ENCODE measurements at places on chromosomes 4 and X.

GRCh38 chr4:132797856-132798255, 351.2 kb upstream of the PCDH10 start:
- no peak for DNase-seq

GRCh38 chr4:188289531-188290125, 150.4 kb downstream of the TRIML1 start:
- DNase-seq = no peak

GRCh38 chr4:124288706-124289486, 423.6 kb downstream of the ANKRD50 start:
- no peak for DNase-seq

DNA sequence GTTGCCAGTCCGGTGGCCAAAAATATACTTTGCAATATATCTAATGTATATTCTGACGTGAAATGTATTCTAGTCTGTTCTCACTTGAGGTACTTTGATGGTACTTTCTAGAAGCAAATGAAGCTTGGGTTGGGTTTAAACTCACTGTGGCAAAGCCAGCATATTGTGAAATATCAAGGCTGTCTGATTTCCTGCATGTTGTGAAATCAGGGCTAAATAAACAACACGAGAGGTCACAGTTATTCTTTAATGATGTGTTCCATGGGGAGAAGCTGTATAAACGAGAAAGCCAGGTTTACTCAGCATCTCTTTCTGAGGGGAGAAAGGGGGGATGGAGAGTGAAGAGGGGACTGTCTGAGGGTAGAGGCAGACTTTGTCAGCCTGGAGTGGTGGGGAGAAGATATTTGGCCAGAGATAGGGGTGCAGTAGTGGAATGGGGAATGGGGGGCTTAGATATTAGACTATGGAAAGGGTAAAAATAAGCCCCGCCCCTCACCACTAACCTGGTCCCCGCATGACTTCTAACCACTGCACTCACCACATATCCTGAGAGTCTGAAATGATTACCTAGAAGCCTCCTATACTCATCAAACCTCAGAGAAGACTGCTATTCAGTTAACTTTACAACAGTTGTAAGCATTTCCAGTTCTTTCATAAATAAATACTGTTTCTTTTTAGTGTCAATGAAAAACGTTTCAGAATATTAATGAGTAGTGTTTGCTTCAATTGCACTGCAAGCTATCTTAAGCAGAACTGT, 5.9 kb upstream of the SCARB2 start:
- DNase-seq = no peak

DNA sequence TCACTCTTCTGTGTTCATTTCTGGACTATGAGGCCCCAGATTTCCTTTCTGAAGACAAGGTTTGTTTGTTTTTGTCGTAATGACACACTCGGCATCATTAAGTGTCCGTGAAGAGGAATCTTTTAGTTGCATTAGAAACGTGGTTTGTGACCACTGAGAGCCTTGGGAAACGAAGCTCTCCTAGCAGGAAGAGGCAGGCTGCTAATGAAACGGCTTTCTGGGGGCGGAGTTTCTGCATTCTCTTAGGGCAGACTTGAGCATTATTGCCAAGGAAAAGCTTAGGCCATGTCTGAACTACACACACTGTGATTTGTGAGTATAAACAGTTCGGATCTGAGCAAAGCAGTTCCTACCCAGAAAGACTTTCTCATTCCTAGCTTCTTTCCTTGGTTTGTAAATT, 64.0 kb downstream of the SOX3 start:
- DNase-seq = no peak

DNA sequence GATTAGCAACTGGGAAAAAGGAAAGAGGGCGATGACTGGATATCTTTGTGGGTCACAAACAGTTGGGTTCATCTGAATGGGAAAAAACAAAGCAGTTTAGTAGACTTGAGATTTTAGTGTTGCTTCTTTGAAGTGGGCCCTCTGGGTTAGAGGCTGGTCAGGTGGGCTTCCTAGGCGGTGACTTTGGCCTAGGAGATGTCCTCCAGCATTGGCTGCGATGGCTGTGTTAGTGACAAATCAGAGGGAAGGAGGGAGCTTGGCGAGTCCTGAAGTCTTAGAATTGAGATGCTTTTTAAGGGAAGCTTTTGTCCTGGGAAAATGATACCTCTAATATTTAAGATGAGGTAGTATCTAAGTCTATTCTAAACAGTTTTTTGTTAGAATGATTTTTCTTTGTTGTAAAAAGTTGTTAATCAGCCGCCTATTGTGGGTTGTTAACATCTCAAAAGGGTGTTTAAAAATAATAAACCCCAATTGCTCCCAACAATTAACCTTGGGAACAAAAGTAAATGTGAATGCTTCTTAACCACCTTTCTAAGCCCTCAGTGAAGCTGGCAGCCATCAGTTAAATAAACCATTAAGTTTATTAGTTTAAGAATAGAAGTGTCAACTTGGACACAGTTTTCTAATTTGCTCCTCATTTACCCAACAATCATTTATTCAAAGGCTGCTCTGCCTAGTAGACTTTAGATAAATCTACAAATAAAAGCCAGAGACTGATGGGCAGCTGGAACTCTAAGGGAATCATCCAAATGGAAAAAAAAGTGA, 31.7 kb downstream of the DLG3 start:
- no peak for DNase-seq

- no peak for DNase-seq
These were observed 14.7 kb upstream of the AMBN start for GRCh38 chr4:70577220-70577927.

DNA sequence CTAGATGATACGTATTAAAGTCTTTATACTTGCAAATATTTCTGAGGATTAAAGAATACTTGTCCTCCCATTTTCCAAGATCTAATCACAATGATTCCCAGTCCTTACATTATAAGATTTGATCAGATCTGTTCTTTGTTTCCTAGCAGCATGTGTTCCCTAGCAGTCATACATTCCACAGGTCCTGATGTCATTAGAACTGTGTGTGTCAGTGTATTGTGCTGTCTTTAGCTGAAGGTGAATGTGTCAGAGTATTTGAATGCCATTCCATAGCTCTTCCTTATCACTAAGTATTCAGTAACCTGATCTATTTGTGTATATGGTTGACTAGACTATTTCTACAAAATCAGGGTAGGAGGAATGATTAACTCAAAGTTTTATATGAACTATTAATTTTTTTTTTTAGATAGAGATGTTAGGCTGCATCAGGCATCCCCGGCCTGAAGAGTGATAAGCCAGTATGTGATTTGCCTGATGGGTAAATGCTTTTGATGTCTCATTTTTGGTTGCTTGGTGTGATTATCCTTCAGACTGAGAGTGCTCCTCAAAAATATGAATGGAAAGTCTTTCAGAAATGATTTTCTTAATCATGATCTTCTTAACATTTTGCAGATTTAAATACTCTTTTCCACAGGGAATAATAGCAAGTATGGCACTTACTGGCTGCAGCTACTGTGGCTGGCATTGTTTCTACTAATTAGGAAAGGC, 4.4 kb downstream of the ADGRL3 start:
- no peak for DNase-seq

GRCh38 chrX:103918050-103918449, 44.4 kb upstream of the TMSB15B start:
- DNase-seq = peak; percentile 59

- no peak for DNase-seq
These were observed 242.3 kb downstream of the GALNTL6 start for GRCh38 chr4:172055498-172055897.

- no peak for DNase-seq
These were observed 15.9 kb upstream of the INTU start for GRCh38 chr4:127616898-127617297.

GRCh38 chr4:39502019-39502663, 25.1 kb downstream of the UGDH start:
- peak; percentile 13 for DNase-seq

DNA sequence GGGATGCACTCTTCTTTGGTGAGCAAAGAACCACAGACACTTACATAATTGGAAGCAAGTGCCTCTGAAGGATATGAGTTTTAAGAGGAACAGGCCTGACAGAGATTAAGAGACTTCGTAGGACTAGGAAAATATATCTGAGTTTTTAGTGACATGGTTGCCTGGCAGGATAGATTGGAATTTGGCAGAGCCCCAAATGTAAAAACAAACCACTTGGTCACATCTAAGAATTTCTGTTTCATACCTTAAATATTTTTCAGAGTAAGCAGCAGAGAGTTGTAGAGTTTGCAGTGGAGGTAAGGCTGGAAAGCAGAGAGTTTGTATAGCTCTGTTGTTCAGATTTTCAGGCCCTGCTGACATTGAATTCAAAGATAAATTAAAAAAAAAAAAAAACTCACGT, 150.1 kb upstream of the MAGEB2 start:
- peak; percentile 0 for DNase-seq

DNA sequence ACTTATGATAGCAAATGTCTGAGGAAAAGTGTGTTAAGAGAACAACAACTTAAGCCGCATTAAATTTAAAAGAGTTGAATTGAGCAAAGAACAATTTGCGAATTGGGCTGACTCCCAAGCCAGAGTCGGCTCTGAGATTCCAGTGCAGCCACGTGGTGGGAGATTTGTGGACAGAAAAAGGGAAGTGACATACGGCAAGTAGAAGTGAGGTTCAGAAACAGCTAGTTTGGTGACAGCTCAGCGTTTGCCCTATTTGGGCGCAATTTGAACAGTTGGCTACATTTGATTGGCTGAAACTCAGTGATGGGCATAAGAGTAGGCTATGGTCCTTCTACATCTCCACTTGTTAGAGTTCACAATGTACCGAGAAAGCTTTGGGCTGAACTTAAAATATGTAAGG, 124.0 kb downstream of the PRKX start:
- no peak for DNase-seq

- DNase-seq = no peak
These were observed 139.2 kb downstream of the SHOX start for GRCh38 chrX:769796-770195.

GRCh38 chr4:108099838-108100237, 68.9 kb downstream of the LEF1 start:
- no peak for DNase-seq

DNA sequence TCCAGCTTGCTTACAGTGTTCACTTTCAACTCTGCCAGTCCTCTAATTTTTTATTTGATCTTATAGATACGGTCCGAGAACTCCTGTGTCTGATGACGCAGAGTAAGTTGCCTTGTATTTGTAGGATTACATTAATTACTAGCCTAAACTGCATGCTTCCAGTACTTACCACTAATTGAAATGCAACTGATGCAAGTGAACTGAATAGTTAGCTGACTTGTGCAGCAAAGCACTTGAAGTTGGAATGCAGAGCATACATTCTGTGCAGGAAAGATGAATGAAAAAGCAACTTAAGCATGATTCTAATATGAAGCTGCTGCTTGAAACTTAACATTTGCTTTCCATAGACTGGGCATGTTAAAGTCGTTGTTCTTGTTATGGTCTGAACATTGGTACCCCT, 100.9 kb downstream of the LIMCH1 start:
- no peak for DNase-seq

- no peak for DNase-seq
These were observed 99.4 kb downstream of the FAM13A start for GRCh38 chr4:88957570-88957969.

GRCh38 chr4:59655996-59656395, 1544.1 kb upstream of the ADGRL3 start:
- DNase-seq = no peak

DNA sequence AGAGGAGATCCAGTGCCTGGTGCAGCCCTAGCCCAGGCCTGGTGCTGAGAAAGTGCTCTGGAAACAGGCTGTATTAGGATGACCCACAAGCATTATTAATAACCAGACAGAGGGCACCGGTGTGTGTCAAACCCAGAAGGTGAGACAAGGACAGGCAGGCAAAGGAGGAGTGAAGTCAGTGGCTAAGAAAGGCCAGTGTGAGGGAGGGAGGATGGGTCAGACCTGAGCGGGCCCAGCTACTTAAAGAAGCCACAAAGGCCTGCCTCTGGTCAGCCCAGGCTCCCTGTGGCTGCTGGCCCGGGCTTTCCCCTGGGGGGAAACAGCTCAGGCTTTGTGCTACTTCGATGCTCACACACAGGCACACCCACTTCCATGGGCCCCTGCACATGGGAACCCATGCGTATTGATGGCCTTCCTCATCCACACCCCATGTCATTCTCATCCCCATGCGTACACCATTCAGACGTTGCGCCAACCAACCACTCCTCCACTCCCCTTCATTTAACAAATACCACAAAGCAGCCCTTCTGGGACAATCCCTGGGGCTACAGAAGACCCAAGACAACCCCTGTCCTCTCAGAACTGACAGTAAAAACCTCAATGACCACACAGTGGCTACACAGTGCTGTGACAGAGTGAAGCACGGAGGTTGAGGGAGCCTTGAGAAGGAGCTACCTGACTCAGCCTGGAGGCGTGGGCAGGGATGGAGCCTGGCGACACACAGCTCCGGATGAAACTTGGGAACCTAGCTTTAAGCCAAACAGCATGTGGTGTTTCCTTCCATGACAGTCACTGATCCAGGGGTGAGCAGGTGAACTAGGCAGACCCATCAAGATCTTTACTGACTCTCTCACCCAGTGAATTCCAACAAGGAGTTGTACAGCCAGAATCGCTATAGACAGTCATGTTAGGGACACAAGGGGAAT, 24.9 kb upstream of the MTM1 start:
- no peak for DNase-seq

DNA sequence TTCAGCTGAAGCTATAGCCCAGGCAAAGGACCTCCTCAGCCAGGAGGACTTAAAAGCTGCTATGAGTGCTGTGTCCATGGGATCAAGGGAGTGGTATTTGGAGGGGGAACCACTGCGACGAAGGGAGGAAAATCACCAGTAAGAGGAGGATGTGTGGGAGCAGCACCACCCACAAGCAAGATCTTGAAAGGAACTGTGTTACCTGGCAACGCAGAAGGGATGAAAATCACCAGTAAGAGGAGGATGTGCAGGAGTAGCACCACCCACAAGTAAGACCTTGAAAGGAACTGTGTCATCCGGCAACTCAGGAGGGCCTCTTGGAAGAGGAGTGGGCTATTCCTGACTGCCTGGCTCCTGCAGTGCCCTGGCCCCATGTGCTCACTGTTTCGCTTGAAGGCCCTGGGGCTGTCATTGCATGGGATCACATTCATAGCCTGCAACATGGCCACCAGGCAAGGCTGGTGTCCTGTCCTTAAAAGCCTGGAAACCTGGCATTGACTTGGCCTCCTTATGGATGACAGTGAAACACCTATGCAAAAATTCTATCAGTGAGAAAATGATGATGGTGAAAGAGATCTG, 48.3 kb downstream of the TRMT44 start:
- no peak for DNase-seq

GRCh38 chr4:87093443-87094123, 126.8 kb downstream of the KLHL8 start:
- DNase-seq = peak; percentile 70

All from endothelial cell of umbilical vein (primary cell).